ENCODE measurements at places on chromosomes 7 and 10. TPM values are rescaled to one million over a fixed set of nuclear protein-coding genes. Genes with fewer than 3 reads are reported as not detected.

DNA sequence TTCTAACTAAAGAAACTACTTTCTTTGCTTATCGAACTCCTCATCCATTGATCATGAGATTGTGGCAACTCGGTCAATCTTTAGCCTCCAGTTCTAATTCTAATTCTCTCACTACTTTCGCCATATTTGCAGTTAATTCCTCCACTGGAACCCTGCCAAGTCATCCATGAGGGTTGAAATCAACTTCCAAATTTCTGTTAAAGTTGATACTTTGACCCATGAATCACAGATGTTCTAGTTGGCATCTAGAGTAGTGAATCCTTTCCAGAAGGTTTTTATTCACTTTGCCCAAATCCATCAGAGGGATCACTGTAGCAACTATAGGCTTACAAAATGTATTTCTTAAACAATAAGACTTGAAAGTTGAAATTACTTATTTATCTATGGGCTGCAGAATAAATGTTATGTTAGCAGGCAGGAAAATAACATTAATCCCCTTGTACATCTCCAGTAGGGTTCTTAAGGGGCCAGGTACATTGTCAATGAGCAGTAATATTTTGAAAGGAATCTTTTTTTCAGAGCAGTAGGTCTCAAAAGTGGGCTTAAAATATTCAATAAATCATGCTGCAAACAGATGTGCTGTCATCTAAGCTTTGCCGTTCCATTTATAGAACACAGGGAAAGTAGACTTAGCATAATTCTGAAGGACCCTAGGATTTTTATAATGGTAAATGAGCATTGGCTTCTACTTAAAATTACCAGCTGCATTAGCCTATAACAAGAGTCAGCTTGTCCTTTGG is 39.4 kb downstream of the CCDC71L start:
- DNase-seq: no peak

The ATOH7 gene
- not detected for total RNA-seq

DNA sequence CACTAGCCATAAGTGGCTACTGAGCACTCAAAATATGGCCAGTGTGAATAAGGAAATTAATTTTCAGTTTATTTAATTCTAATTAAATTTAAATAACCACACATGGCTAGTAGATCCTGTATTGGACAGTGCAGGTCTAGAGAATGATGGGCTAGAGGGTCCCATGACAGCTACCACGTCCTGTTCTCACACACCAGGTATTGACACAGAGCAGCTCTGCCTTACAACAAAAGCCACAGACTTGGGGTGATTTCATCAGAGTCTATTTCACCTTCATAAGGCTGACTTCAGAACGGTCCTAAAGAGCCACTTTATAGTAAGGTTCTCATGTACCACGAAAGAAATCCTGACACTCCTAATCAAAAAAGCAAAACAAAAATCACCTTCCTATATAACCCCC is 111.3 kb downstream of the UBE2H start:
- no peak for DNase-seq

The PLEKHS1 gene
- not detected for total RNA-seq

- peak; percentile 26 for DNase-seq
Observed at GRCh38 chr7:50644114-50644513, 78.9 kb upstream of the DDC start.

The TMEM178B gene
- 0.12 TPM for total RNA-seq

The LUC7L2 gene
- total RNA-seq: 95.7 TPM

The GDF2 gene
- not detected for total RNA-seq

DNA sequence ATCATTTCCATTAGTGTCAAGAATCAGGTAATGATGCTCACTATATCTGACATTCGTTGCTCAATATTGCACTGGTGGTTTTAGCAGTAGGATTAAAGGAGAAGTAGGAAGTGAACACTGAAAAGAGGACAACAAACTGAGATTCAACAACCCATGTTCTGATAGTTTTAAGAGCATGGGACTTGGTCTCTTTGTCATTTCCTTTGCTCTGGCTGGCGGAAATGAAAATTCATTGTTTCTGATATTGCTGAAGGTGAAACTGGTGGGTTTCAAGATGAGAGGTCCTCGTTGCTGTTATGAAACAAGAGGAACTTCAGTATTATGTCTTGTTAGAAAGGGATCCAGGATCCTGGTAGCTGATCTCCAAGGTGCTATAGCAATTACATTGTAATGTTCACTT is 129.0 kb downstream of the DNAH11 start:
- DNase-seq: no peak

DNA sequence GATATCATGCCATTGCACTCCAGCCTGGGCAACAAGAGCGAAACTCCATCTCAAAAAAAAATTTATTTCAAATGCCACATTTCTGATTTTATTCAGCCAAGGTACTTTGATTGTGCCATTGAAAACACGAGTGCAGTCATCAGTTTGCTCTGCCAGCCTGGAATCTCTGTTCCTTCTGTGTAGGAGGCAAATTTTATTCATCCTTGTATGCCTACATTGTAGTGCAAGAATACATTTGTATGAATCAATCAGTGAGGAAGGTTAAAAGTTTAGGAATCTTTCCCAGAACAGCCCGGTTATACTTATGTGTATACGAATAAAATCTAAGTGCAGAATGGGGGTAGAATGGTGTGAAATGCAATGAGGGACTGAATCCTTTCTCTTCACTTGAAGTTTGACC is 886 bp upstream of the TET1 start:
- no peak for DNase-seq

GRCh38 chr7:111137296-111138192 is 46.6 kb downstream of the LRRN3 start:
- no peak for DNase-seq

- no peak for DNase-seq
Observed at GRCh38 chr10:99125879-99126278, 109.8 kb downstream of the HPSE2 start.

The CDHR1 gene
- total RNA-seq: 5.1 TPM

DNA sequence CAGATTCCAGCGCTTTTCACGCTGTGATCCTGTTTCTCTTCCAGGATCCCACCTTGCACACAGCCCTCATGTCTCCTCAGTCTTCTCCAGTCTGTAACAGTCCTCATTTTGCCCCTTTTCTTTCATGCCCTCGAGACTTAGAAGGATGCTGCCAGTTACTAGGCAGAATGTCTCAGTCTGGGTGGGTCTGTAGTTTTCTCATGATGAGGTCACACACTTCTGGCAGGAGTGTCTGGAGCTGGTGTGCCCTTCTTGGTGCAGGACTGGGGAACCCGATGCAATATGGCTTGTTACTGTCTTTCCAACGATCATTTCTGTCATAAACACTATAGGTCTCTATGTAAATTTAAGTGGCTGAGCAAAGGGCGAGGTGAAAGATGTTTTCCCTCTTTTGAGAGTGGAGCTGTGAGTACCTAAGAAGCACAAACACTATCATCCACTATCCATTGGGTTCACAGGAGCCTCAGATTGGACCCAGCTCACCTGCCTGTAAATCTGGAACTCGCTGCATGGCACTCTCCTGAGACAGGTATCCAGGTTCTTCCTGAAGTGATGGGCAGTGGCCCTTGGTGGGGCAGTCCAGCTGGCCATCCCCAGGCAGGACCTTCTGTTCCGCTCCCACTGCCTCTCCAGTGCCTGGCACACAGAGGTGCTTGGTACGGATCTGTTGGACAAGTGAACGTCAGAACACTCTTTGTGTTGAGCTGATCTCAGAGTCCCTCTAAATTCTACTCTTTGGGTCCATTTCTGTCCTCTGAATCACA is 64.3 kb upstream of the ZNF32 start:
- no peak for DNase-seq

The FAM53B gene
- 18.2 TPM for total RNA-seq

All from chondrocyte (in vitro differentiated cells).